ENCODE measurements at places on chromosomes 2 and 18. TPM values are rescaled to one million over a fixed set of nuclear protein-coding genes. Genes with fewer than 3 reads are reported as not detected.
A peak's percentile ranks its signal among the peaks of the same experiment; 100 is the strongest.

MREG gene
- total RNA-seq = 3.4 TPM

DNA sequence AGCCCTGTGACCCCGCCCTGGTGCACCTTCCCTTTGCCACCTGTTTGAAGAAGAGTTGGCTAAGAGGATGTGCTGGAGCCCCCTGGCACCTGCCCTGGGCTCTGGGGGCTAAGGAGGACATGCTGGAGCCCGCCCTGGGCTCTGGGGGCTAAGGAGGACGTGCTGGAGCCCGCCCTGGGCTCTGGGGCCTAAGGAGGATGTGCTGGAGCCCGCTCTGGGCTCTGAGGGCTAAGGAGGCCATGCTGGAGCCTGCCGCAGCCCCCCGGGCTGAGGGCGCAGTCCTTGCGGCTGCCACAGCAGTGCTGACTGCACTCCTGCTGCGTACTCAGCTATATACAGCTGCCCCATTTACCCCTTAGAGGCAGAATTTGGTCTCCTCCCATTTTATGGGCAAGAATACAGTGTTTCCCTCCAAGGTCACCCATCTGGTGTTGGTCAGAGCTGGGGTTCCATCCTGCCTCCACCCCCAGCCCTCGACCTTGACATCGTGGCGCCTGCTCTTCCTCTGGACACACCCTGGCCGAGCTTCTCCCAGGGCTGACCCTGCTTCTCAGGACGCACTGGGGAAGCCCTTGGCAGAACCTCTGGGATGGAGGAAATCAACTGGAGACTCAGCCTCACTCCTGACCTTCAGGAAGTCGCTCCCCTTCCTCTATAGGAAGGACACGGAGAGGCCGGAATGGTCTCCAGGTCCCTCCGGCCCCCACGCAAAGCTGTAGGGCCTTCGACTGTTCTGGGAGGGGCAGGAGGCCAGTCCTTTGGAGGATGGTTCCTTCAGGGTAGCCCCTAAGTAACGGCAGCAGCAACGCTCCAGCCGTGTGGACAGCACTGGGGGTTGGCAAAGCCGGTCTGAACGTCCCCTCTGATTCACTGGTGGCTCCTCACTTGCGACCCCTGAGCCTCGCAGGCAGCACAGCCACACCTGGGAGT, 65.0 kb upstream of the HPCAL1 start:
- no peak for DNase-seq

GRCh38 chr18:65568866-65569265, 181.9 kb upstream of the CDH7 start:
- no peak for DNase-seq

- DNase-seq = no peak
Measured at GRCh38 chr2:142012797-142013196, 118.0 kb downstream of the LRP1B start.

DNA sequence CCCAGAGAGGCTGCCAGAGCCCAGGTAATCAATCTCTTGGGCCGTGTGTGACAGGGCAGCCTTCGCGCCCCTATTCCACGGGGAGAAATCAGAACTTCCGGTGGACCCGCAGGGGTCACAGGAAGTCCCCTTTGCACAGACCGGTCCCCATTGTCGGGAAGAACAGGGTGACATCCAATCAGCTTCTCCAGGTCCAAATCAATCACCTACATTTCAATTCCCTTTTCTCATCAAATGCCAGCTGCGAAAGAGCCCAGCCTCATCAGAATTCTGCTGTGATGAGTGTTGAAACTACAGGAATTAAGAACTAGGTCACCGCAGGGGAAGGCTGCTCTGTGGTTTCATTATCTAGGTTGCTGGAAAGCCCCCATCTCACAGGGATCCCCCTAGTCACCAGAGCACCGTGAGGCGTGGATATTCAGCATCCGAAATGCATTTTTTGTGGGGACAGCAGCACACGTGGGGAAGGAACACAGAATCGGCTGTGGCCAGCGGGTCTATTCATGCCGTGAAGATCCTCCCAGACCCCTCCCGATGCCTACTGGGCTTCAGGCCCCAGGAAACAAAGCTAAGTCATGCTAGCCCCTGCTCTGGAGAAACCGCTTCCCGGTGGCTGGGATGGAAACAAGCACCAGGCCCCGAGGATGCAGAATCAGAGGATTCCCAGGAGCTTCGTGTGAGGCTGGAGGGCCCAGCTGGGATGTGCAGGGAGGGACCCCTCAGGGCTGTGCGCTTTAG, 193.7 kb upstream of the ID2 start:
- DNase-seq = no peak

CLASP1 gene
- total RNA-seq = 40.0 TPM

DNA sequence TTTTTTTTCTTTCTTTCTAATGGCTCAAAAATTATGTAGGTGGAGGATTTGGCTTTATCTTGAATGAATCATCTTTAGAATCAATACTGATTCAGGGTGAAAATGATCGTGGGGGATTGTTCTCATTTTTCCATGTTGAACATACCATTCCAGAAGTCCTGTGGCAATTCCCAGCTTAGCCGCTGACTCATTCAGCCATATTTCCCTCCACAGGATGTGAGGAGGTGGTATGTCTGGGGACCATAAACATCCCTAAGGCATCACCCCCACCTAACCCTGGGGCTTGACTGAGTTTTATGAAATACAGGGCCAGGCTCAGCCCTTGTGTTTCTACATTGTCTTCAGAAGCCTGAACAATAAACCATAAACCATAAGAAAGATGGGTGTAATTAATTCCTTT, 92.7 kb upstream of the FN1 start:
- no peak for DNase-seq

- peak; percentile 75 for DNase-seq
Measured at GRCh38 chr2:36697424-36698066, 1.0 kb downstream of the VIT start.

DNA sequence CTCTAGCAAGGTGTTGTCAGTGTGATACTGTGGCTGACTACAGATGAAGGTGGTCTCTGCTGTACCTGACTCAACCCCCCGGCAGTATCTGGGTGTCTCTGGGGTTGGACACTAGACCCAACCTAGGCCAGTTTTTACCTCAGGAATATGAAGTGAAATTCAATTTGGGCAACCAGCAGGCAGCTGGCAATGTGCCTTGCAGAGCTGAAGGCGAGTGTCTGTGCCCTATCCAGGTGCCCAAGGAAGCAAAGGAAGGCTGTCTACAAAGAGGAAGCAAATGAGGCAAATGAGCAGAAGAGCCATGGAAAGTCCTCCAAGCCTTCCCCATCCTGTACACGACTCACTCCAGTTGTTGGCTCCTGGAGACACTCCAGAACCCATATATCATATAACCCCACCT, 264.6 kb upstream of the AGAP1 start:
- no peak for DNase-seq

DNA sequence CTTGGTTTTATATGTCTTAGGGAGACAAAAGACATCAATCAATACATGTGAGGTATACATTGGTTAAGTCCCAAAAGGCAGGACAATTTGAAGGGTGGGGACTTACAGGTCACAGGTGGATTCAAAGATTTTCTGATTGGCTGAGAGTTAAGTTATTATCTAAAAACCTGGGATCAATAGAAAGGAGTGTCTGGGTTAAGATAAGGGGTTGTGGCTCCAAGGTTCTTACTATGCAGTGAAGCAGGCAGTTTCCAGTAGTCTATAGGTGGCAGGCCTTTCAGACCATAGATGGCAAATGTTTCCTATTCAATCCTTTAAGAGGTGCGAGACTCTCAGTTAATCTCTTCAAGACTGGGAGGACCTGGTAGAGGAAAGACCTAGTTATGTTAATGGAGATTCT, 42.1 kb upstream of the NEB start:
- DNase-seq = no peak

- no peak for DNase-seq
Measured at GRCh38 chr2:240109386-240109785, 26.7 kb downstream of the COPS9 start.

- no peak for DNase-seq
Measured at GRCh38 chr2:206616151-206616550, 26.1 kb upstream of the FAM237A start.

DNA sequence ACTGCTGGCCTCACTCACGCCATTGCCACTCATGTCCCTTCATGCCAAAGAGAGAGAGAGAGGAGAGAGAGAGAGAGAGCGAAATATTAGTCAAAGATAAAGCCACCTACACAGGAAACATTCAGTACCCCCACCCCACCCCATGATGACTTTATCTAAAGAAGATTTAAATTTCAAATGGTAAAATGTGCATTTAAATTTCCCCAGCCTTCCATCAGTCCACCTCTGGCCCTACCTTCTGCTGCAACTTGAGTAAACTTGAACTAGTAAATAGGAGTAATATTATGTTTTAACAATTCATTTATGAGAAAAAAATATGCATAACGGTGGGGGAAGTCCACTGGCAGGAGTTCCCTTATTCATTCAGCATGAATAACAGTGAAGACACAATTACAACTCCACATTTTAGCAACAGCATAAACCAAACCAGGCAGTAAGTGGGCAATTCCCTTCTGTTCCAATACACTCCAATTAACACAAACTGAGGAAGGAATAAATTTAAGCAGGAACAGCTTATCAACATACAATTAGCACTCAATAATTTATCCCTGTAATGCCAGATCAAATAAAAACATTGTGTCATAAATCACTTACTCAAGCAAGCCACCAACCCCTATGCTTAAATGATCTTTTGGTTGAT, 264.2 kb downstream of the LNPK start:
- DNase-seq = no peak

Measured in NCI-H460 (cell line).